PC-3 (cell line): ENCODE measurements at places on chromosomes 11 and 22. TPM values are rescaled to one million over a fixed set of nuclear protein-coding genes. Genes with fewer than 3 reads are reported as not detected.

- no peak for DNase-seq
Observed at GRCh38 chr11:12242966-12243365, 132.6 kb downstream of the MICAL2 start.

DNA sequence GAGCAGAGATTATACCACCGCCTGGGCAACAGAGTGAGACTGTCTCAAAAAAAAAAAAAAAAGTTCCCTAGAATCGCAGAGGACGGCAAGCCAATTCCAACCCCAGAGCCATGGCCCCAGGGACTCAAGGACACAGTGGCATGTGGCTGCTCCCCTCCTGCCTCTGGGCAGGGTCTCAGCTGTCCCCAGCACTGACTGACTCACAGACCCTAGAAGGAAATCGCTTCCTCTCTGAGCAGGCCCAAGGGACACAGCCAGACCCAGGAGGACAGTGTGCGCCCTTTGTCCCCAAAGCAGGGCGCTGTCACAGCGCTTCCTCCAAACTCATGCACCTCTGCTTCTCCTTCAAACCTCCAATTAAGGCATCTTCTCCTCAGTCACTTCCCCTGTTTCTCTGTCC lies 2.3 kb downstream of the PACSIN3 start:
- DNase-seq, result no peak

- DNase-seq, result no peak
Observed at GRCh38 chr11:47904048-47904447, 55.9 kb upstream of the NUP160 start.

DNA sequence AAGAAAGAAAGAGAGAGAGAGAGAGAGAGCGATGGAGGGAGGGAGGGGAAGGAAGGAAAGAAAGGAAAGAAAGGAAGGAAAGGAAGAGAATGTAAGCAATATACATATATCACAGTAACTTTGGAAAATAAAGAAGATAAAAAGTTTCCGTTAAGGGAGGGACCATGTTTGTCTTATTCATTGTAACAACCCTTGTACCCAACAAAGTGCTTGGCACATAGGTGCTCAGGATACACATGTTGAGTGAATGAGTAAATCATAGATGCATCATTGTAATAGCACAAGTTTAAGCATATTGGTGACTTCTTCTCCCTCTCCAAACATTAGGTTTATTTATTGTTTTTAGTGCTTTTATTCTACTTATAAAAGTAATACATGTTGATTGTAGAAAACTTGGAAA lies 39.7 kb upstream of the ZNRF3 start:
- DNase-seq, result no peak

DNA sequence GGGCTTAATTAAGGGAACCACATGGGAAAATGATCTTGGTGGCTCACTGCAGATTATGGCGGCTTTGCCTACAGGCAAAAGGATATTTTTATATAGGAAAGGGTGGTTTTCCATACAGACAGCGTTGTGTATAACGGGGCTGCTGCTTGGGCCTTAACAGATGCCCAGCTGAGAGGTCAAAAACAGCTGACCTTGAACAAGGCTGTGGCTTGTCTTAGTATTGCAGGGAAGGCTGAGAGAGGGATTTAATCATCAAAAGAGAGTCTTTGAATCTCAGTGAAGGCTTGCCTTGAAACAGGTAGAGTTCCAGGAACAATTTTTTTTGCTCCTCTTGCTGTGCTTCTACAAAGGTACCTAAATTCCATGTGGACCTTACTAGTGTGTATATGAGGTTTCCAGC lies 301.6 kb upstream of the C11orf87 start:
- DNase-seq, result no peak

DNA sequence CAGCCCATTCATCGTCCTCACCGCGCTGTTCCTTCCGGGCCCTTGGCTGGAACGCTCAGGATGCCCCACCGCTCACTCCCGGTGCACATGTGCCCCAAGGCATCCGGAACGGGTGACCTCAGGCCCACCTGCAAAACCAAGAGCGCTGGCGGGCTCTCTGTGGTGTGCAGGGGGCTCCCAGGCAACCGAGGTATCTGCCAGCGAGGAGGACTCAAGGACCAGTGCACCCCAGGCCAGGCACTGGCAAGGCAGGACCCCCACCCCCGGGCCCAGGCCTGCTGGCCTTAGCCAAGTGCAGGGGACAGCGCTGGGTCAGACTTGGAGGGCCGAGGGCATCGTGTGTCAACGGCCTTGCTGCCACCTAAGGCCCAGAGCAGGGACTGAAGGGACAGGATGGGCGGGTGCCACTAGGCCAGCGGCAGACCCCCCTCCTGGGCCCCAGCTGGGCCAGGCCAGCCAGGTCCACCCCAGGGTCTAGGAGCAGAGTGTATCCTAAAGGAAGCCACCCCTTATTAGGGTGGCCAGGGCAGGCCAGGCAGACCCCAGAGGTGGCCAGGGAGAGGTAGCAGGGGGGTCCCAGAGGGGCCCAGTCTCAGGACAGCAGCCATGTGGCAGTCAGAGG lies 8.5 kb downstream of the TNNT3 start:
- no peak for DNase-seq

DNA sequence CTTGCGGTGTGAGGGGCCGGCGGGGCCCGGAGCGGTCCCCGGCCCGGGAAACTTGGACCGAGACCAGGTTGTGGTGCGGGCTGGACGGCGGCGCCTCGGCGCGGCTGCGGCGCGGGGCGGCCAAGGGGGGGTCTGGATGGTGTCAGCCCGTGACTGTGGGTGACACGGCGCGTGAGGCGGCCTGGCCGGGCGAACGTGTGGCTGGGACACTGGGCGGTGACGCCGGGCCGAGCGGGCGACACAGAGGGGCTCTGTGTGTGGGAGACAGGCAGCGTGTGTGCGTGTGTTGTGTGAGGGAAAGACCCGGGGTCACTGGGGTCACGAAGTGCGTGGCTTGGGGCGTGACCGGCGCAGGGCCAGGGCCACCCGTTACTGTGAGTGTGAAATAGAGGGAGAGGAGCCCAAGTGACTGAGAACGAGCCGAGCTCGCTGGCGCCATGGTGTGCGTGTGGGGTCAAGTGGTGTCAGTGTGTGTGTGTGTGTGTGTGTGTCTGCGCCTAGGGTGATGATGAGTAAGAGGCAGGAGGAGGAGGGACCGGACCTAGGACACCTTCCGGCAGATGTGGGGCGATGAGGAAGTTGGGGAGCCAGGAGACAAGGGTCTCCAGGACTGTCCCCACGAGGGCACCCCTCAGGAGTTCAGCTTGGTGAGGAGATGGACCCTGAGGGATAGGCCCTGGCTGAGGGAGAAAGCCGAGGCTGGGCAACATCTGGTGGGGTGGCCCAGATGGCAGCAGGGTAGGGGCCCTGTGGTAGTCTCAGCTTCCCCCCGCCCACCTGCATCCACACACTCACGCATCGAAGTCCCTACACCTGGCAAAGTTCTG lies 817 bp downstream of the RELT start:
- peak; percentile 69 for DNase-seq

DNA sequence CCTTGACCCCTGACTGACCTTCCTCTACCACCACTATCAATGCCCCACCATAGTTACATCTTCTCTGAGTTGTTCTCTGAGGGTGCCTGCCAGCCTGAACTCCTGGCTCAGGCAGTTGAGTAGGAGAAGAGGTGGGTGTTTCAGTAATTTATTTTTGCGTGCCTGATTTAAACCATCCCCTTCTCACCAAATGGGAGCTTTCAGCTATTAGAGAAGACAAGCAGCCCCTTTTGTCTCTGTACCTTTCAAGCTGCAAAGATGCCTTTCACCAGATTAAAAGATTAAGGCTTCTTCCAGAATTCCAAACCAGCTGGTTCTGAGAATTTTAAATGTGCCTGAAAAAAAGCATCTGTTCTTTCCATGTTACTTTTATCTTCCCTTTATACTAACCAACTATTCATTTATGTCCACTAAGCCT lies 223.8 kb downstream of the FAM76B start:
- DNase-seq, result no peak

GRCh38 chr22:17629641-17630040 lies 1.1 kb upstream of the ATP6V1E1 start:
- no peak for DNase-seq

- DNase-seq, result no peak
Observed at GRCh38 chr11:102253020-102253715, 64.1 kb upstream of the BIRC3 start.

- DNase-seq, result no peak
Observed at GRCh38 chr11:33520112-33520511, 180.5 kb downstream of the C11orf91 start.

DNA sequence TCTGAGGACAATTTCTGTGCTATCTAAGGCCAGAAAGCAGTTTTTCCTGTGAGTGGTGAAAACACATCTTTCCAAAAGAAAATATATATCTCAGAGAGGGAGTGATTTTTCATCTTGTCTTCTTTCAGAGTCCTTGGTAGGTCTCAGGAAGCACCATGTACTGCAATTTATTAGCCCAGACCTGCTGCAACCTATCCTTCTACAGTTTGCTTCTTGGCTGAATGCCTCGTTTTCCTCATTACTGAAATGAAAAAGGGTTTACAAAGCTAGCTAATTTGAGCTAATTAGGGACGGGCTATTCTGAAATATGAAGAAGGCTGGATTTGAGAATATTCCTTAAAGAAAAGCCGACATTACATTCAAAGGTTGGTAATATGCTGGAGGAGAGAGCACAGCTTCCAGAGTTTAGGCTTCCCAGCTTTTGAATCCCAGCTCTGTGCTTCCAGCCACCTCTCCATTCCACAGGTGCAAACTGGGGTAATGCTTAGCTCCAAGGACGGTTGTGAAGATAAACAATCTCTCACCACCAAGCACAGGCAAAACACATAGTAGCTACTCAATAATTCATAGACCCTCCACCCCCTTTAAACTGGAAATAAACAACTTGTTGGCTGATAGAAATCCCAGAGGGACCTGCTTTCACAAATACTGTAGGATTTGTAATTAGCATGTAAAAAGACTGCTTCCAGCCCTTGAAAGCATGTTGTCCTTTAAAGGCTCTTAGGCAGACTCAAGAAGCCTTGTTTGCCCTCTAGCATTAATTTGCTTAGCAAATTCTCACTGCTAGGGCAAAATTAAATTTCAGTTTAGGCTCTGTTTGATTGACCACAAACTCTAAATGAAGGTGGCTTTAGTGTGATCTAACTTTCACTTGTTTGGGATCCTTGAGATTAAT lies 24.5 kb upstream of the SESN3 start:
- DNase-seq, result no peak

- DNase-seq, result no peak
Observed at GRCh38 chr22:47050401-47051051, 288.1 kb downstream of the TBC1D22A start.

DNA sequence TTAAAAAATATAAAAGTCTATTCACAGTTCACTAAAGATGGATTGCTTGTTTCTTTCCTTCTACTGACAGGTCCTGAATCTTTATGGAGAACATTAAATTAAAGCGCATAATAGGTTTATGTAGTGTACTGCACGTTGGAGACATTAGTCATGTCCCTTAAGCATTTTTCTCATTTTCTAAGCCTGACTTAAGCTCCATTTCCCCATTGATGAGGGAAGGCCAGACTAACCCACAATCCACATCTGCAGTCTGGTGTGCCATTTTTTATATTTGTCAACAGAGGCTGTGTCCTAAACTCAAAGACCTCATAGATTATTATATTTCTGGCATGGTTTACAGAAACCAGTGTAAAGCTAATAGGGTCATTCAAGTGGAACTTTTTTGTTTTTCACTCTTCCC lies 39.9 kb downstream of the CADM1 start:
- DNase-seq, result no peak

GRCh38 chr22:25085930-25086901 lies 113.4 kb upstream of the CRYBB3 start:
- no peak for DNase-seq

DNA sequence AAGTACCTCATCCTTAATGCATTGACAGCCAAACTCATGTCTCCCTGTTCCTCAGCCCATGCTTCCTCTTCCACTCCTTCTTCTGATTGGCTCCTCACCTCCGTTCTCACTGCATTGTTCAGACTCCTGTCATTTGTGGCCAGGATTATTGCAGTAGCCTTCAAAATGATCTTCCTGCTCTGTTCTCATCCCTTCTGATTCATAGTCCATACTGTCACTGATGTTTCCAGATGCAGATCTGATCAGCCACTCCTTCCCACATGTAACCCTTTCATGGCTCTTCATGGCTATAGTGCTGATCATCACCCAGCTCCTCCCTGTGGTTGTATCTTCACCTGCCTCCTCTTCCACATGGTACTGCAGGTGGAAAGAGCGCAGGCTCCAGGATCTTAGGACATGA lies 71.7 kb downstream of the DEPDC5 start:
- no peak for DNase-seq

- DNase-seq, result peak; percentile 19
Observed at GRCh38 chr22:20583471-20583922, 76.1 kb downstream of the MED15 start.

DNA sequence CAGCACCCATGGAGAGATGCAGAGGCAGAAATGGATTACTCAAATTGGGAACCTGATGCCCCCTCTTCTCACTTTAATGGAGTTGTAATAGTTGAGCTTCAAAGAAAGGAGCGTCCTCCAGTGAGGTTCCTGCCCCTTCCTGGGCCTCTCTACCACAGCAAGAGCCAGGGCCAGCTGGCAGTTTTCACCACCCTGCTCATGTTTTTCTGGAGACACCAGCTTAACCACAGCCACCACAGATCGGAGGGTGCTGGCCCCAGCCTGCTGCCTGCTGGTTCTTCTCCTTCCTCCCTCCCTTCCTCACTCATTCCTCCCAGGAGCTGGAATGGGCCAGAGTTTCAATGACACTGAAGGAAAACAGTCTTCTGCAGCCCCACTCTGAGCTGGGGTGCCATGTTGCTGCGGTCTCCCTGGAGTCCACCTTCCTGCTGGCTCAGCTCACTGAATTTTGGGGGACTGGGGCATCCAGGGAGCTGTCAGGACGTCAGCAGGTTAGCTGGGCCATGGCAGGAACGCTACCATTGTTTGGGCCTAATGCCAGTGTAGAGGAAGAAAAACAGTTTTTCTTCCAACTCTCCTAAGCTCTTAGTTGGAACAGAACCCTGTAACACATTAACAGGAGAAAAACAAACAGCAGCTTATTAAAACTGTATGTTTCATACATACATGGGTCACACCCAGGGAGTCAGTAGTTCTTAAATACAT lies 57.7 kb downstream of the TRAF6 start:
- DNase-seq, result no peak

The PPP1CA gene
- total RNA-seq, result 449 and 477 TPM in 2 replicates

The DCDC1 gene
- total RNA-seq, result 0.75 TPM in 1 of 2 replicates, not detected in the other

The ACRV1 gene
- not detected in 2 replicates for total RNA-seq

The C11orf42 gene
- total RNA-seq, result not detected in 2 replicates
